Activated CD4-positive, alpha-beta memory T cell treated with anti-CD3 and anti-CD28 coated beads, Interleukin-2, amount 10 ng/mL, durations not matched to agents 7 days and 5 days (primary cell): ENCODE measurements at places on chromosomes 11 and 22. TPM values are rescaled to one million over a fixed set of nuclear protein-coding genes. Genes with fewer than 3 reads are reported as not detected.

- H3K36me3 ChIP-seq, result peaks cover 10% of the 10 kb centered on the region
- H3K4me1 ChIP-seq, result no peaks in the 10 kb centered on the region
- H3K4me3 ChIP-seq, result no peak overlapping the region
- no peak overlapping the region for H3K27ac ChIP-seq
These were observed 14.4 kb upstream of the OOSP1 start for GRCh38 chr11:59923813-59924212.

DNA sequence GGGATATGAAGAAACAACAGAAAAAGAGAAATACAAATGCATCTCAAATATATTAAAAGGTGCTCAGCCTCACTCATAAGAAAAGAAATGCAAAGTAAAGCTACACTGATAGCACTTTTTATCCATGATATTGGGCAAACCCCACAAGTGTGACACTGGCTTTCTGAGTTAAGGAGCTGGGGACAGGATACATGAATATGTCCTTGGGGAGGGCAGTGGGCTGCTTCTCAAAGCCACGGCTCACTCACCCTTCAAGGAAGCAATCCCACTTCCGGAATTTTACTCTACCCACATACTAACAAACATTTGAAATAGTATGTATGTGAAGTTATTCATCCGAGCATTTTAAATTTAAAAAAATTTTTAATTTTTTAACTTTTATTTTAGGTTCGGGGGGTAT is 41.1 kb upstream of the SLC22A12 start:
- peaks cover 7% of the 10 kb centered on the region for H3K27me3 ChIP-seq
- no peak for DNase-seq
- no peak overlapping the region for H3K4me3 ChIP-seq
- H3K27ac ChIP-seq, result no peak overlapping the region
- no peaks in the 10 kb centered on the region for H3K4me1 ChIP-seq
- no peaks in the 10 kb centered on the region for H3K36me3 ChIP-seq

GRCh38 chr11:4882543-4882942 is 843 bp downstream of the OR51T1 start:
- no peak overlapping the region for H3K4me3 ChIP-seq
- H3K36me3 ChIP-seq, result no peaks in the 10 kb centered on the region
- no peak for DNase-seq
- no peaks in the 10 kb centered on the region for H3K27me3 ChIP-seq
- no peak overlapping the region for H3K27ac ChIP-seq

The TMEM191C gene
- 1.4 TPM for total RNA-seq

The BLID gene
- not detected for total RNA-seq

The LRRC32 gene
- total RNA-seq, result 7.1 TPM

The IRAG1 gene
- total RNA-seq, result not detected

The KCNJ4 gene
- total RNA-seq, result not detected

The CSF2RB gene
- 2.3 TPM for total RNA-seq

The TEX12 gene
- not detected for total RNA-seq
